Purkinje cell (primary cell): ENCODE measurements at places on chromosomes 1 and 21. TPM values are rescaled to one million over a fixed set of nuclear protein-coding genes. Genes with fewer than 3 reads are reported as not detected.

VHLL gene
- polyA plus RNA-seq, result not detected in 2 replicates

HES5 gene
- polyA plus RNA-seq, result 0.62 TPM in 1 of 2 replicates, not detected in the other

PTPRC gene
- 0.04 and 1.3 TPM in 2 replicates for polyA plus RNA-seq

LHX4 gene
- polyA plus RNA-seq, result not detected in 2 replicates

CYP4B1 gene
- not detected in 2 replicates for polyA plus RNA-seq

NUDT4B gene
- polyA plus RNA-seq, result not detected in 2 replicates

PPFIA4 gene
- 0.23 and 0.97 TPM in 2 replicates for polyA plus RNA-seq

TESK2 gene
- 0.27 and 1.2 TPM in 2 replicates for polyA plus RNA-seq

GUCA2B gene
- polyA plus RNA-seq, result not detected in 2 replicates

KCNK2 gene
- polyA plus RNA-seq, result 1.1 TPM in 1 of 2 replicates, not detected in the other

NUAK2 gene
- not detected in 2 replicates for polyA plus RNA-seq

DNASE2B gene
- 3.1 TPM in 1 of 2 replicates, not detected in the other for polyA plus RNA-seq

DCDC2B gene
- polyA plus RNA-seq, result not detected in 2 replicates

CDKN2C gene
- 3.1 and 3.9 TPM in 2 replicates for polyA plus RNA-seq

ATP1B1 gene
- polyA plus RNA-seq, result 4,037 and 4,569 TPM in 2 replicates

SPRR4 gene
- polyA plus RNA-seq, result not detected in 2 replicates

TRPM2 gene
- 4.9 and 6.2 TPM in 2 replicates for polyA plus RNA-seq

SPATA6 gene
- polyA plus RNA-seq, result 3.8 and 5.1 TPM in 2 replicates

GSTM4 gene
- polyA plus RNA-seq, result 30.7 and 36.0 TPM in 2 replicates

INKA2 gene
- polyA plus RNA-seq, result 2.1 and 2.9 TPM in 2 replicates
